ENCODE measurements at places on chromosomes 3 and 15.
A peak's percentile ranks its signal among the peaks of the same experiment; 100 is the strongest.

- DNase-seq: no peak
These were observed 253.9 kb upstream of the RBMS3 start for GRCh38 chr3:29026959-29027358.

GRCh38 chr15:90393040-90393439, 5.0 kb downstream of the IQGAP1 start:
- no peak for DNase-seq

DNA sequence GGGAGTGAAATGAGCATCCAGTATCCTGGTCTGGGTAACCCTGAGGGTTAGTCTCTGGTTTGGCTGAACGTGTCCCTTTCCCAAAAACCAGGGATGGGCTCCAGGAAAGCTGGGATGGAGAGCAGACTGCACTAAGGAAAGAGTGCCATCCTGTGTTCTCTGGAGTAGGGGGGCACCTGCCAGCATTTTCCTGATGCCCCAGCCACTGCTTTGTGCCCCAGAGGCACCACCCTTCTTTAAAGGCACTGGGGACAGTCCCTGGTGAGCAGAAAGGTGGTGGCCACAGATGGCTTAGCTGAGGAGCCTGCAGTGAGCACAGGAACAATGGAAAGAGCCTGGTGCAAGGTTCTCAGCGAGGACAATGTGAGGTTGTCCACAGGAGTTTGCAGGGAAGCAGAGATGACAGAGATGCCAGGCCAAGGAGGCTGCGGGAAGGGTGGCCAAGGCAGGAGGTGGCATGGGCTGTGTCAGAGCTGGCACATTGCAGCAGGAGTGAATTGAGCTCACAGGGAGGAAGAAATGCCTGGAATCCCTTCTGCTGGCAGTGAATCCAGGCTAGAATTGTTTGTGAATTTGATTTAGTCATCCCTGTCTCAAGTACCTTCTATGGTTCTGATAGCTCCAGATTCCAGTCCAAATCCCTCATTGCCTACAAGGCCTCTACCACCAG, 39.9 kb downstream of the AMOTL2 start:
- no peak for DNase-seq

DNA sequence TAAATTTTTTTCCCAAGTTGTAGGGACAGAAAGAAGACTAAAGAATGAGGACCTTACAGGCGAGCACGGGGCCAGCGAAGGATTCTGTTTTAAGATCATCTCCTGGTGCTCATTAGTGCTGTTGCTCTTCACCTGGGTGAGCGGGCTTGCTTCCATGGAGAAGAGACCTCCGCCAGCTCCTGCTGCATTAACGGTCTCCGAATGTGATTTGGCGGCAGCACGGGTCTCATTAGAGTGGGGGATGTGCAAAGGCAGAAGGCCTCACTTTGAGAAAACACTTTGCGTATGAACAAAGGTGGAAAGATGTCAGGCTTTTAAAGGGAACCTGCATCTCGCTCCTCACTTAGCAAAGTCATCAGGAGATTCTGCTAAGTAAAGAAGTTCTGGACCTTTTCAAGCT, 753.4 kb upstream of the CFAP20DC start:
- no peak for DNase-seq

- DNase-seq: no peak
These were observed 512 bp downstream of the IQCF5 start for GRCh38 chr3:51874889-51875288.

DNA sequence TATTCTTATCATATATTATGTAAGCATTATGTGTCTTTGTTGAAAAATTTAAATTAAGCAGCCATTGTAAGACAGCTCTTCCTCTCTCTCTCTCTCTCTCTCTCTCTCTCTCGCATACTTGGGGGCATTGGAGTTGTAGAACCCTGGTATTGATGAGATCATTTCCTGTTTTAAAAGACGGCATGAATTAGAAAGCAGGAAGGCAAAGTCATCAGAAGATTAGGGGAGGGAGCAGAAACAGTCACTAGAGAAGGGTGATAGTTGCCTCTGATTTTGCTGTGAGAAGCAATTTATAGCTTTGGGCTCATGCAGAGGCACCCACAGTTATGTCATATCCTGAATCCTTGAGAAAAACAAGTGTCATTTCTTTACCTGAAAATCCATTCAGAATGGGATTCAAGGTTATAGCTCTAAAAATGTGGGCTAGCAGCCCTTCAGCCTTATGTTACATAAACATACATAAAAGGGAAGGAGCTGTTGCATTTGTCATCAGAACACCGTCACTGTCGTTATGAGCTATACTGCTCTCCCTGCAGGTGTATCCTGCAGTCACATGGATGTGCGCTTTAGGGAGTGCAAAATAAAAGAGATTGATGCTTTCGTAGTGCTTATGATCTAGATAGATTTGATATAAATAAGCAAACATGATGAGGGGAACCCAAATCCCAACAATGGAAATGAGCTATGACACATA, 213.8 kb downstream of the NR1D2 start:
- DNase-seq: no peak

DNA sequence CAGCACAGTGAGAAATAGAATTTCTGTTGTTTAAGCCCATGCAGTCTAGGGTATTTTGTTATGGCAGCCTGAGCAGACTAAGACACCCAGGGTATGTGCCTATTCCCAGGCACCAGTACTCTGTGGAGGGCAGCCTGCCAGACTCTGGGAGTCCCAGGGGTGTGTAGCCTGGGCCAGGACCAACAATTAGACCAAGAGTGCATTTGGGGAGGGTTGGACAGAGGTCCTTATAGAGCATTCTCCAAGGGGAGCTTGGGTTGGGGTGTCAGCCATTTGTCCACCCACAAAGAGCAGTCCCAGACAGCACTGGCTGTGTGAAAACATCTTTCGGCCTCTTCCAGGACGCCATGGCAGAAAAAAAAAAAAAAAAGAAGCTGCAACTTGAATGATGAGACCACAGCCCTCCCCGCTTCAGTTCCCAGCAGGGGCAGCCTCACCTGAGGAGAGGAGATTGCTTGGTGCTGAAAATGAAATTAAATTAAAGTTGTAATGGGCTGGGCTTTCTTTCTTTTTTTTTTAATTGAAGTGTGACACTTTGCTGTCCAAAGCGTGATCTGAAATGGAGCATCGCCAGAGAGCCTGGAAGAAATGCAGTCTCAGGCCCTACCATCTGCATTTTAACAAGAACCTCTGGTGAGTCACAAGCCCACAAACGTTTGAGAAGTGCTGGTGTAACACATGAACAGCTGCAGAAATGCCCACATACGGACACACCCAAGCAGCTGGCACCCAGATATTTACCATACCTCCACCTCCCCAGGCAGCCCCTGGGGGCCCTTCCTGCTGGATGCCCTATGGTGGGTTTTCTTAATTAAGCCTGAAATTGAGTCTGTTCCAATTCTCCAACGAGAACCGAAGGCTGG, 21.3 kb upstream of the CAV3 start:
- DNase-seq: no peak

GRCh38 chr3:21174461-21174860, 576.5 kb downstream of the ZNF385D start:
- DNase-seq: no peak

- DNase-seq: no peak
These were observed 147.5 kb downstream of the NTRK3 start for GRCh38 chr15:88108991-88109390.

DNA sequence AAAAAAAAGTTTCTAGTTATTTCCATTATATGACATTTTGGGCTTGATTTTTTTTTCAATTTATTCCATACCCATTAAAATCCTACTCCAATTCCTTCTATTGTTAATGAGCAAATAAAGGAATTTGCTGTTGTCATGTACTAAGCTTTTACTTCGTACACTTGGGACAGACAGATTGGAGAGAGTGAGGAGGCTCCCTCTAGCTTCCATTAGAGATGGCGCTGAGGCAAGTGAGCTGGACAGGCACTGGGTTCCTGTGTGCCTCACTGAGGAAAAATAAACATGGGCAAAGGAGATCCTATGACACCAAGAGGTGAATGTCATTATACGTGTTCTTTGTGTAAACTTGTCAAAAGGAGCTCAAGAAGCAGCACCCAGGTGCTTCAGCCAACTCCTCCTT, 441.1 kb upstream of the MDFIC2 start:
- DNase-seq: no peak

- no peak for DNase-seq
These were observed 3.4 kb upstream of the CPOX start for GRCh38 chr3:98596541-98597500.

- DNase-seq: peak; percentile 12
These were observed 826 bp downstream of the DBR1 start for GRCh38 chr3:138173769-138174420.

- DNase-seq: no peak
These were observed 41.0 kb upstream of the TCF12 start for GRCh38 chr15:56877255-56877970.

DNA sequence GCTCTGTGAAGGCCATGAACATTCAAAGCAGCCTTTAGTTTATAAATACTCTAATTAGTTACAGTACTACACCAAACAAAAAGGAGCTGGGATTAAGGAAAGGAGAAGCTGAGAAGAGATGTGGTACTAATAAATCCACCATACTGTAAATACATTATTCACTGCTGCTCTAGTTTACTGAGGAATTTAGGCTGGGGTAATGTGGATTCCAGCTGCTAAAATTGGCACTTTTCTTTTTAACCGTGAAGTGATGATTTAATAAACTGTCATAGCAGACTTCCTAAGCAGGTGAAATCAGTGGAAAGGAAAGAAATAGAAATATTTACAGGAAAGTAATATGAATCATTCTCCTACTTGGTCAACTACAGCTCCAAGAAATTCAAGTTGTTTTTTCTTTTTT, 88.7 kb downstream of the TFG start:
- DNase-seq: no peak

DNA sequence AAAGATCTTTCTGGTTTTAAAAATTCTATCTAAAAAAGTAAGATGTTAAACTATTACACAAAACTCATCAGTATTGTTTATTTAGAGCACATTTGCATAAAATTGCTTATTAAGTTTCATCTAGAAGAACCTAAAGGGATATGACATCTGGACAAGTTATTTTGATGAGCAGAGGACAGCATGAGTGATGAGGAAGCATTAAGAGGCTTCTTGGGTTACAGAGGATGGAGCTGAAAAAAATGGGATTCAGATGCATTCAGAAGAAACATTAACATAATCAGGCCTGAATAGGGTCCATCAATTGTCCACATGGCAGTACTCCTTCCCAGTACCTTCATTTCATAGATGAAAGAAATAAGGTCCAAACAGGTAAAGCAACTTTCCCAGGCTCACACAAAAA, 41.6 kb downstream of the IMPG2 start:
- no peak for DNase-seq
